Cortex of kidney (tissue), 1 donor: ENCODE measurements at places on chromosomes 1 and 21.

DNA sequence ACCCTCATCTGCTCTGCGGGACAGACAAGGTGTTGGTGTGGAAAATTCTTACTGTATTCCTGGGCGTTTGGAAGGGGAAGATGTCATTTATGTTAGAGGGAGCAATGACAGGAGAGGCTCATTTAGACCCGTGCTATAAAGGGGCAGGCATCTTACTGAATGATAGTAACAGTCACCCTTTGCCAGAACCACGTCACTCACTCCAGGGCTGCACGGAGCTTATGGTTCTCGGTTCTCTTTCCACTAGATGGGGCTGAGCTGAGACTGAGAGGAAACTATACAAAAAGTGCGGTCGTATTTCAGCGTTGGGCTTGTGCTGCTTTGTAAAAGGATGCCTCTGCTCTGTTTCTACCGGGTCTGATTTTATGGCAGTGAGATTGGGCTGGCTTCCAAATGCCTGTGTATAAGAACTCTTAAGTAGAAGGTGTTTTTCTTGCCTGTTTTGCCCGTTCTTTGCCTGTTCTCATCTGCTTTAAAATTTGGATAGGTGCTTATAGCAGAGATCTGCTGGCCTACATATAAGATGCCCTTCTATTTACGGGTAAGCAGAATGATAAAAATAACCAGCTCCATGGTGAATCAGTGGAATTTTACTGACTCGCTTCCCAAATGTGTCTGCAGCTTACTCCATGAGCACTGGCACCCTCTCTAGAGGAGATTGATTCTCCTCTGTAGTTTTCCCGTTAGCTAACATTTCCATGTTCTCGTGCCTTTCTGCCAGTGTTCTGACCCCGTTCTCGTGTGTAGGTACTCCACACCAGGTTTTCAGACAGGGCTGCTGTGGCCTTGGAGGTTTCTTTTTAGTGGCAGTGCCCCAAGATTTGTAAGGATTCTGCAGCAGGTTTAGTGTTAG lies 55.9 kb downstream of the MRPS6 start:
- no peak for DNase-seq

DNA sequence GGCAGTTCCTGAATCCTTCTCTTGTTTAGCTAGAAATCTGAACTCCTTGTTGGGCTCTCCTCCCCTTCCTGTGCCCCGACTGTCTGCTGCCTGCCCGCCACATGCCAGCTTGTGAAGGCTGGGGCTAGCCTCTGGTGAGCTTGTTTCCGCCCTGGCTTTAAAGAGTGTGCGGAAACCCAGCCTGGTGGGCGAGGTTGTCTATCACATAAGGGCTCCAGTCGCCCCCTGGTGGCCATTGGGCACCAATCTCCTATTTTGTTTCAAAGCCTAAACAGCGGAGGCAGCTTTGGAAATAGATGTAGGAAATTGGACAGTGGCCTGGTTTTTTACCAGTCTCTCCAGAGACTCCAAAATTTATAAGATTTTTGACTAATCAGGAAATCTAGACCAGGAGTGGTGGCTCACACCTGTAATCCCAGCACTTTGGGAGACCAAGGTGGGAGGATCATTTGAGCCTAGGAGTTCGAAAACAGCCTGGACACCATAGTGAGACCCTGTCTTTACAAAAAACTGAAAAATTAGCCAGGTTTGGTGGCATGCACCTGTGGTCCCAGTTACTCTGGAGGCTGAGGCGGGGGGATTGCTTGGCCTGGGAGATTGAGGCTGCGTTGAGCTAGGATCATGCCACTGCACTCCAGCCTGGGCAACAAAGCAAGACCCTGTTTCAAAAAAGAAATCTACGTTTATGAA lies 9.8 kb downstream of the ATP8B2 start:
- no peak for DNase-seq

GRCh38 chr21:32392299-32392879 lies 423 bp downstream of the URB1 start:
- no peak for DNase-seq

DNA sequence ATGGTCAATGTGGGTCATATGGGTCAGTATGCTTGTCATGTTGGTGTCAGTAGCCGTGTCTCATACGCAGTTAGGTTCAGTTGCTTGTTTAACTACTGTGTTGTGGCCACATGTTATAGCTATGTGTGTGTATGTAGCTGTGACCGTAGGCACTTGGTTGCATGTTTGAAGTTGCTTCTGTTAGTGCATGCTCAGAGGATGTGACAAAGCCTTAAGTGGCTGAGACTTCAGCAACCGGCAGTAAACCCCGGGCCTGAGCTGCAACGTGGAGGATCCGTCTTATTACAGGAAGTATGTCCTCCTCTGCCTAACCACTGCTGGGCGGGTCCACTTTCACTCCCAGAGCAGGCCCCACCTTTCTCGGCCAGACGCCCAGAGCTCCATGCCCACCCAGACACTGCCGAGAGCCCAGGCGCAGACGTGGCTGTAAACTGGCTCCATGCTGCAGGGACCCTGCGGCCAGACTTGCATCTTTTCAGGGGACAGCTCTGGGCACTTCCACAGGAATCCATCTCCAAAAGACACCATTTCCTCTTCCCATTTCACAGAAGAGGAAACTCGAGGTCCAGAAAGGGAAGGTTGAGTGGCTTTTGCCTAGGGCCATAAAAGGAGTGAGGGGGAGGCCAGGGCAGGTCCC lies 2.2 kb downstream of the TCEA3 start:
- DNase-seq: no peak

DNA sequence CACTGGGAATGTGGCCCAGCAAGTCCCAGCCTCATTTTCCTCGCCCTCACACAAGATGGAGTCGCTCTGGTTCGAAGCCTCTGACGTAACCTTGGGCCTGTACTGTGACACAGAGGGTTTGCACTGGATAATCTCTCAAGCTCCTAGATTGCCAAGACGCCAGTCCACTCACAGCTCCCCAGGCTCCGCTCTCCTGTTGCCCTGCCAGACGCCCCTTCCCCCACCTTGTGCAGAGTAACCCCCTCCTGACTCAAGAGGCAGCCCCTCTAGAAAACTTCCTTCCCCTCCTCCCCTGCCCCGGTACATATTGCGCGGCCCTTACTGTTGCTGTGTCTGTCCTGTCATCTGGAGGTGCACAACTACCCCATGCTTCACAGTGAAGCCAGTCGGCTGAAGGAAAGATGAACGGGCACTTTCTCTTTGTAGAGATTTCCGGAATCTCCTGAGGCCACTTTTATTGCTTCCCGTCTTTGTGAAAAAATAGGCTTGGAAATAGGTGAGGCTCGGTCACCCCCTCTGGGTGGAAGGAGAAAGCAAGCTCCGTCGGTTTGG lies 981 bp upstream of the KIAA1614 start:
- no peak for DNase-seq

- DNase-seq: no peak
Observed at GRCh38 chr1:75100481-75101092, 33.6 kb upstream of the LHX8 start.

GRCh38 chr1:116808848-116809508 lies 54.7 kb downstream of the CD2 start:
- no peak for DNase-seq

DNA sequence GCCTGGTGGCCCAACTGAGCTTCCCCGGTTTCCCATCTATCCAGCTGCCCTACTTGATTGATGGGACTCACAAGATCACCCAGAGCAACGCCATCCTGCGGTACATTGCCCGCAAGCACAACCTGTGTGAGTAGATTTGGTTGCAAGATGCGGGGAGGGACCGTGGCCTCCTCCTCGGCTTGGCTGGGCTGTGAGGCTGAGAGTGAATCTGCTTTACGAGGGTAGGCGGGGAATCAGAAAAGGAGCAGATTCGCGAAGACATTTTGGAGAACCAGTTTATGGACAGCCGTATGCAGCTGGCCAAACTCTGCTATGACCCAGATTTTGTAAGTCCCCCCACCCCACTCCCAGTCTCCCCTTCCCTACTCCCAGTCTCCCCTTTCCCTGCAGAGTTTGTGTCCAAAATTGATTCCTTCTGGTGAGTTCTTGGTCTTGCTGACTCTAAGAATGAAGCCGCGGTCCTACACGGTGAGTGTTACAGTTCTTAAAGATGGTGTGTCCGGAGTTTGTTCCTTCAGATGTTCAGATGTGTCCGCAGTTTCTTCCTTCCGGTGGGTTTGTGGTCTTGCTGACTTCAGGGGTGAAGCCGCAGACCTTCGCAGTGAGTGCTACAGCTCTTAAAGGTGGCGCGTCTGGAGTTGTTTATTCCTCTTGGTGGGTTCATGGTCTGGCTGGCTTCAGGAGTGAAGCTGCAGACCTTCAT lies 1.5 kb downstream of the GSTM2 start:
- DNase-seq: no peak

- DNase-seq: no peak
Observed at GRCh38 chr1:24742090-24742938, 2.9 kb upstream of the CLIC4 start.
